ENCODE measurements at places on chromosomes 2 and 18. TPM values are rescaled to one million over a fixed set of nuclear protein-coding genes. Genes with fewer than 3 reads are reported as not detected.
A peak's percentile ranks its signal among the peaks of the same experiment; 100 is the strongest.

- no peak for DNase-seq
Measured at GRCh38 chr2:211611061-211611518, 927.5 kb downstream of the ERBB4 start.

DNA sequence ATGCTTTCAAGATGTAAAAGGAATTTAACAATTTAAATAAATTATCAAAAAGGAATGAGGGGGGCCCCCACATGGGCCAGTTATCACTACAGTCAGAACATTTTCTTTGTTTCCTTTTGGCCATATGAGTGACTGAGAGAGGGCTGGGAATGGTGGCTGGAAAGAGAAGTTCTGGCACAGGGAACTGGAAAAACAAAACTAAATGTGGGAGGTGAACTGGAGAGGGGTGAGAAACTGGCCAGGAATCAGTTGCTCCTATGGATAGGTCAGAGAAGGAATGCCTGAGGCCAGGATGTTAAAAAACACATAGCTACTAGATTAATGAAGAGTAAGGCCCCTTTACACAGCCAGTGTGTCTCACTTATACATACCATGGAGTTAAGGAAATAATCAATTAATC, 121.0 kb downstream of the RBMS1 start:
- DNase-seq, result peak; percentile 89

DNA sequence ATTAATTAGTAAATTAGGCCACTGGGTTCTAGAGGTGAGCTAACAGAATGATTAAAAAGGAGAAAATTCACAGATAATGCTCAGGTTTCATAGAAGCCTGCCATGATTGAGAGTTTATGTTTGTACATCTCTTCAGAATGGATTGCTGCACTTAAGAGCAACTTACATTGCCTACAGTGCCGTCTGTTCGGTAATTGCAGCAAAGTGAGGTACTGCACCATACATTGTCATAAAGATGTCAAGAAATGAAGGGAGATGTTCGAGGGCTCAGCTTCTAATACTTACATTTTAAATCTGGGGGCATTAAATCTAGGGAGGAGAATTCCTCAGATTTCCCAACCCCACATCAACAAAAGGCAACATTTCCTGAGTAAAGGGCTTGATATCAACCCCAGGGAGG, 976.2 kb upstream of the FANCL start:
- DNase-seq, result no peak

DNA sequence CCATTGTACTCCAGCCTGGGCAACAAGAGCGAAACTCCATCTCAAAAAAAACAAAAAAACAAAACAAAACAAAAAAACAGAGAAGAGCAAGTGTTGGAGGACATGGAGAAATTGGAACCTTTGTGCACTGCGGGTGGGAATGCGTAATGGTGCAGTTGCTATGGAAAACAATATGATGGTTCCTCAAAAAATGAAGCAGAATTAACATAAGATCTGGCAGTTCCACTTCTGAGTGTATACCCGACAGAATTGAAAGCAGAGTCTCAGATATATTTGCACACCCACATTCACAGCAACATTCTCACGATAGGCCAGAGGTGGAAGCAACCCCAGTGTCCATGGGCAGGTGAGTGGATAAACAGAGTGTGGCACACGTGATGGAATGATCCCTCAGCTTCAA, 11.0 kb upstream of the RALB start:
- DNase-seq, result no peak

DNA sequence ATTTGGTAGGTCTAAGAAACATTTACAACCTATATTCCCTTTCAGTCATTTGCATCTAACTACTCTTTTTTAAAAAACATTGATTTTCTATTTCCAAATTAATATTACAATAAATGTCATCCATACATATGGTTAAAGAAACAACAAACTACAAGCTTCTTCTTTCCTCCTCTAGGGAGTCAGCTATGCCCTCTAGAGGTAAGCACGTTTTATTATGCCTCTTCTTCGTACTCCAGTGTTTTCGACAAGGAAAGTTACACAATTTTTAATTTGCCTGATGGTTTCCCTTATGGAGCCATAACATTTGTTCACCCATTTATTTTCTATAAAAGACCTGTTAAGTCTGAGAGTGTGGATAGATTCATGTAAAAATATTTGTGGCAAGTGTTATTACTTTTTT, 183.4 kb upstream of the CDH7 start:
- no peak for DNase-seq

GRCh38 chr2:241092677-241093076, 9.4 kb downstream of the MTERF4 start:
- no peak for DNase-seq

DNA sequence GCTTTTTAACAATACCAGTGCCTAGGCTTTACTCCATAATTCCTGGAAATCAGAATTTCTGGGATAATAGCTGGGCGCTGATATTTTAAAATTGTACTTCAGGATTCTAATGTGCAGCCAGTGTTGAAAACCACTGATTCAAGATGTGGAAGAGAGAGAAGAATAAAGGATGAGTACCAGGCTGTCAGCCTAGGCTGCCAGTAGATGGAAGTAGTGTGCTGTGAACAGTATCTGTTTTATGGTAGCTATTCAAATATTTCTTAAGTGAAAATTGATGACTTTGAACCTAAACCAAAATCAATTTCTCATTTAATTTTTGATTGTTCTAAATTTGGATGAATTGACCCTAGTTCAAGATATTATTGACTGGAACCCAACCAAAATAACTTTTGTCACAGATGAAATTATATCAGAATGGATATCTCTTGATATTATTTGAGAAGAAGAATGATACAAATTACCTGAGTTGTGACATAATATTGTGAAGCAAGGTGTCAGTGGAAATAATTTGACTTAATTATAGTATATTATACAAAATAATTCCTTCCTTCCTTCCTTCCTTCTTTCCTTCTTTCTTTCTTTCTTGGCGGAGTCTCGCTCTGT, 88.0 kb downstream of the COMMD1 start:
- DNase-seq, result peak; percentile 67

DNA sequence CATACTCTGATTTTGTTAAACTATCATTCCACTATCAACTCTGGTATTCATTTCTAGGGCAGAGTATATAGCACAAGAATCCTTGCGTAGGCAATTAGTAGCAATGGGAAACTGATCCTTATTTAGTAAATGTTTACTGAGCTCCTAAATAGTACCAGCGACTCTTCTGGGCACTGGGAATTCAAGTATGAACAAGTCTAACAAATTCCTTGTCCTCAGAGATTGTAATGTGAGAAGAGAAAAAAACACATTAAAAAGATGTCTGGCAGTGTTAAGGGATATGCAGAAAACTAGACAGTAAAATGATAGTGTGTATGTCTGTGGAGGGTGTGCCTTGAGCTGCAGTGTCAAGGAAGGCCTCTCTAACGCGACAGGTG, 721 bp downstream of the METTL5 start:
- DNase-seq, result no peak

DNA sequence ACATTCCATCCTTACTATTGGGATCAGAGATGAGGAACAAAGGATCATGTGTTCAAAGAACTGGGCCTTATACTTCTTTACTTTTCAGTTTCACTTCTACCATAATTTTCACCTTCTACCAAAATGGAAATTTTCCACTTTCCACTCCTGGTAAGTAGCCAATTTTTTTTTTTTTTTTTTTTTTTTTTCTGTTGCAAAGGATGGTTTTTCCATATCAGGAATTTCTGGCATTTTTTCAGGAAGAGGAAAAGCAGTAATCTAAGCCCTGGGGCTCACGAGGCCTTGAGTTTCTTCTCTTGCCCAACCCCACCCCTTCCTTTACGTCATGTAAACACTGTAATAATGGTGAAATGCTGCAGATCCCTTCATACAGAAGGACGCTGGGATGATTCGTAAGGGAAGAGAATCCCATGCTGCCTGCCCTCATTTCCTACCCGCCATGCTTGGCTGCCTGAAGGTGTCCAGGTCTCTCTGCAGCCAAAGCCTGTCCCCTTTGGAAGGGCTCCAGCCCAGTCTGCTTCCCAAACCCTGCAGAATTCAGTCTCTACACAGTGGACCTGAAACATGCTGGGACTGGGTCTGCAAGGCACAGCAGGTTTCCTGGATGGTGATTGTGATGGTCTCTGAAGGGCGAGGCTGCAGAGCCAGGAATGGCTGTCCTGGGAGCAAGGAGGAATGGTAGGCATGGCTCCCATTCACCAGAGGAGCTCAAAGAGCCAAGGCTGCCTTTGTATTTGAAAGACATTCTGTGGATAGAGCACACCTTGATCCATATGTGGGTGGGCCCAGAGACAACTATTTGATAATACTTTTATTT, 57.0 kb downstream of the EFR3B start:
- peak; percentile 97 for DNase-seq

The GREB1L gene
- total RNA-seq, result 11.3 TPM

The PAX8 gene
- total RNA-seq, result under 0.01 TPM

GRCh38 chr2:99780276-99780675, 290.5 kb upstream of the REV1 start:
- DNase-seq, result no peak

DNA sequence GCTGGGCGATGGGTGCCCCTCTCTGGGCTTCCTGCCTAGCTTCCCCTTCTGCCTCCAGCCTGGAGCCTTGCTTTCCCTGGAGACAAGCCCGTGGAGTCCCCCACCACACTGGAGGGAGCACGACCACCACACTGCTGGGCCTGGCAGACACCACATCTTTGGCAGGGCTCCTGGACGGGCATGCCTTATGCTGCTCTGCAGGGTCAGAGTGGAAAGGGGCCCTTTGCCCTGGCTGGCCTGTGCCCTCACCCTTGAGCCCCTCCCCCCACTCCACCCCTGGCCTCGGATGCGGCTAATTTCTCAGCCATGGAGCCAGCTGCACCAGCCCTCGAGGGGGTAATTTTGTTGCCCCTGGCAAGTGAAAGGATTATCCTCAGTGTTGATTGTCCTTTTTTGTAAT, 194.5 kb downstream of the LOXHD1 start:
- no peak for DNase-seq

DNA sequence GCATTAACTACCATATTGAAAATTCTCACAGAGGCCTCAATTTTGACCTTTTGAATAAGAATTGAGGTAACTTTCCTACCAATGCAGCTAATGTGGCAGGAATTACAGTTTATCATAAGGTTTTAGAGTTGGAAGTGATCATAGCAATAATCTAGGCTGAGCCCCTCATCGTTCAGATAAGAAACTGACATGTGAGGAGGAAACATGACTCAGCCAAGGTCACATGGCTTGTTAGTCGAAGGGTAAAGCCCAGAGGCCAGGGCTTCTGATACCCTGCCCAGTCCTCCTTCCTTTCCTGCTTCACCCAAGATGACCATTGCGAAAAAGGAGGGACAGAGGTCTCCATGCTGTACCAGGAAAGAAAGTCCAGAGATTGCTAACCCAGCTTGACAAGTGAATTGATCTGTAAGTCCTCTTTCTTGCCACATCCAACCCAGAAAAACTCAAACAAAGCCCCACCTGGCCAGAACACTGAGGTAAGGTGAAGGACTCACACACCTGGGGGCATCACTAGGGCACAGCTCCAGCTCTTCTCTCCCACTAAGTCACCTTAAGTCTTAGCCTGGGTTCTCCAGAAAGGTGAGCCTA, 174.8 kb downstream of the EN1 start:
- no peak for DNase-seq

DNA sequence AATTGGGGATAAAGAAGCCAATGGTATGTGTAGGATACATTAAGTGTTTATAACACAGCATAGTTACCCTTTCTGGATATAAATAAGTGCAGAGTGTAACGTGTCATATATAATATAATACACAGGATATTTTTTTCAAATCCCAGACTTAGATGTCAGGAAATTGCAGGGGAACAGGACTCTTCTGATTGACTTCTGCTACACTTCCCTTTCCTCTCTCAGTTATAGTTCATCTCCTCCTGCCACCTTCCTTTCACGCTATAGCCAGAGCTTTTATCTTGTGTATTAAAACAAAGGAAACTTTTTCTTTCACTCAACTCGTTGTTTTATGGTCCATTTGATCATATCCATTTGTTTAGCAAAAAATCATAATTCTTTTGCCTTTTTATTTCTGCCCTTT, 158.0 kb upstream of the RASGRP3 start:
- DNase-seq, result peak; percentile 63

- peak; percentile 92 for DNase-seq
Measured at GRCh38 chr2:12702168-12703121, 14.3 kb upstream of the TRIB2 start.

DNA sequence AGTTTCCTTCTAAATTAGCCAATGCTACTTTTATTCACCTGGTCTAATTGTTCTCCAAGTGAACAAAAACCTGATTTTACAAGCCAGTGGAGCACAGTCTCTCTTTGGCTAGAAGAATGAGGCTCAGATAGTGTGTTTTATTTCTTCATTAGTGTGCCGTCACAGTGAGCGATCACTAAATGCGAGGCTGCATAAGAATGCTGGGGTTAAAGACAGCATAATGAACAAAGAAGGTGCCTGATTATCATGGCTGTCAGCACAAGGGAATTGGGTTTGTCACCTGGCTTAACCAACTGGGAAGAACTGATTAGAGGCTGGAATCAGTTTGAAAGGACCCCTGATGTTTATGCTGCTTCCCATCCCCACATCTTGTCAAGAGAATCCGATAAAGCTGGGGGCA, 76.4 kb downstream of the EPHA4 start:
- DNase-seq, result no peak

The WDR54 gene
- total RNA-seq, result 37.6 TPM

- DNase-seq, result peak; percentile 86
Measured at GRCh38 chr2:201171259-201171814, 11.6 kb upstream of the CASP10 start.

DNA sequence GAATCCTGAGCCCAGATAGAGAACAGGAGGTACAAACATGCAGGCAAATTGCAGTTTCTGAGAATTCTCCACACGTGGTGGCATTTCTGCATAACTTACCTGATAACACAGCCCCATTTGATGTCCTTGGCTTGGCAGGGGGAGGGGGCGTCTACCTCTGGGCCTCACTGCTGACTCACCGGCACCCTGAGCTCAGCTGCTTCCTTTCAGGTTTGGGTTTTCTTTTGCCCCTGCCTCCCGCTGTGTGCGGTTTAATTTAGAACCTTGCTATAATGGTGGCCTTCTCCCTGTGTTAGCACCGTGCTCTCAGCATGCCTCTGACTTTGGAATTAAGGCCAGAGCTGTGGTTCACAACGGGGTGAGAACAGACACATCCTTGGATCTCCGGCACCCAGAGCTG, 4.4 kb downstream of the CTIF start:
- no peak for DNase-seq

The UGT1A1 gene
- not detected for total RNA-seq
